Right atrium auricular region (tissue), 2 donors: ENCODE measurements at places on chromosomes 7 and 10. TPM values are rescaled to one million over a fixed set of nuclear protein-coding genes. Genes with fewer than 3 reads are reported as not detected.

- H3K4me1 ChIP-seq: no peaks in the 10 kb centered on the region
- no peak overlapping the region for H3K4me3 ChIP-seq
- H3K27ac ChIP-seq: no peak overlapping the region
These were observed 340.0 kb downstream of the ELMO1 start for GRCh38 chr7:37108615-37109014.

GRCh38 chr10:114499630-114500190 lies 95.4 kb upstream of the AFAP1L2 start:
- H3K4me3 ChIP-seq: no peak overlapping the region
- H3K27ac ChIP-seq: no peak overlapping the region
- H3K4me1 ChIP-seq: no peaks in the 10 kb centered on the region
- H3K36me3 ChIP-seq: peaks cover 20% of the 10 kb centered on the region
- no peaks in the 10 kb centered on the region for H3K27me3 ChIP-seq

DNA sequence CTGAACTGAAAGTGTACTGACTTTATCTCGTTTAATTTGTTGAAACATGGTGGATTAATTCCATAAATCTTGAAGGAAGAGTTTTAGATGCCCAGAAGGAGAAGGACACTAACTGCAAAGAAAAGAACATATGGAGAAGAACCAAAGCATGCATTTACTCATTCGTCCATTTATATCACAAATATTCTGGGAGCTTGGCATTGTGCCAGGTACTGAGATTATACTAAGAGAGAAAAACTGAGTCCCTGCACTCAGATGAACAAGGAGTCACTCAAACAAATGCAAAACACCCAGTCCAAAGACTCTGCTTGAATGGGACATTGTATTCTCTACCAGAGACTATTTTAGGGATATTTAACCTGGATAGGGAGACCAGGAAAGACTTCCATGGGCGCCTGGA lies 588.0 kb upstream of the MGMT start:
- no peak overlapping the region for H3K27ac ChIP-seq
- DNase-seq: no peak
- no peak overlapping the region for H3K4me3 ChIP-seq
- no peaks in the 10 kb centered on the region for H3K36me3 ChIP-seq
- H3K27me3 ChIP-seq: no peaks in the 10 kb centered on the region

DNA sequence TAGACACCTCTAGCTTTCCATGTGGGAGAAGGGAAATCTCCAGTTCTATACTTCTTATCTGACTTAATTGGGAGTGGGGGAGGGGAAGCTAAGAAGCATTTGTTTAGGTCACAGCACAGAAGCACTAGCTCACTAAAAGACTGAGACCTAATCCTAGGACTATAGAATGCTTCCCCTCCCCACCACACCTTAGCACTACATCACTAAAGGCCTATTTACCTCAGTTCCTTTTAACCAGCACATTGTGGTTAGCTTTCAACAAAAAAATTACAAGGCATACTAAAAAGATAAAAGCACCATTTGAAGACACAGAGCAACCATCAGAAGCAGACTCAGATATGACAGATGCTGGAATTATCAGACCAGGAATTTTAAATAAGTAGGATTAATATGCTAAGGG lies 53.8 kb upstream of the ADRA2A start:
- no peaks in the 10 kb centered on the region for H3K36me3 ChIP-seq
- no peak for DNase-seq
- no peaks in the 10 kb centered on the region for H3K4me1 ChIP-seq
- H3K4me3 ChIP-seq: no peak overlapping the region

The MKX gene
- 0.63 TPM for total RNA-seq

The ZNF117 gene
- total RNA-seq: 1.6 TPM

The CPN1 gene
- total RNA-seq: not detected

The KCNIP2 gene
- total RNA-seq: 653 TPM

The CNPY1 gene
- total RNA-seq: not detected
